Right lobe of liver (tissue), 6 donors: ENCODE measurements at places on chromosomes 13 and 19. TPM values are rescaled to one million over a fixed set of nuclear protein-coding genes. Genes with fewer than 3 reads are reported as not detected.

DNA sequence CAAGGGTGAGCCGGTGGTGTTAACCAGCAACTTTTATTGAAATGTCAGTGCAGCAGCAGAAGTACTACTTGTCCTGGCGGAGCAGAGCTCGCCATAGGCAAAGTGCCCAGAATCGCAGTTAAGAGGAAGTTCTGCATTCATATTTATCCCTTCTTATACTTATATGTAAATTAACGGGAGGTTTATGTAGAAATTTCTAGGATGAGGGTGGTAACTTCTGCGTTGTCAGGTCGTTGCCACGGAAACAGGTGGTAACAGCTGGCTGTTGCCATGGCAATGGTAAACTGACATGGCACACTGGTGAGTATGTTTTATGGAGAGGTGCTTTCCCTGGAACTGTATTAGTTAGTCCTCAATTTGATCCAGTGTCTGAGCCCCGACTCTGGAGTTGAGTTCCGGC is 2494.9 kb upstream of the PCDH20 start:
- H3K27me3 ChIP-seq = no peaks in the 10 kb centered on the region
- DNase-seq = no peak
- no peaks in the 10 kb centered on the region for H3K4me1 ChIP-seq
- no peaks in the 10 kb centered on the region for H3K36me3 ChIP-seq
- no peak overlapping the region for H3K4me3 ChIP-seq

DNA sequence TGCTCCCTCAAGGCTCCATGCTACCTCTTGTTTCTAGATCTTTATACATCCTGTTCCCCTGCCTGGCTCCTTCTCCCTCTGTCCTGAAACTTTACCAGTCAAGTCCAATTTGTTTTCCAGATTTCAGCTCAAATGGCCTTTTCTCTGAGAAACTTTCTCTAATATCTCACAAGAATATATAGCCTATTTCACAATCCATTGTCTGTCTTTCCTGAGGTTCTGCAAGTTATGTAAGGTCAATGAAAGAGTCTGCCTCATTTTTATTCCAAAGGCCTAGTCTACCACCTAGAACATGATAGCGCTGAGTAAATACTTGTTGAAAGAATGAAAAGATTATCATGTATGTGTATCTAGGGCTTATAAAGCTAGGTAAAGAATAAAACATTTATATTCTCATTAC is 348.8 kb downstream of the SPRY2 start:
- no peaks in the 10 kb centered on the region for H3K4me1 ChIP-seq
- DNase-seq = no peak
- no peak overlapping the region for H3K4me3 ChIP-seq
- no peaks in the 10 kb centered on the region for H3K27me3 ChIP-seq

DNA sequence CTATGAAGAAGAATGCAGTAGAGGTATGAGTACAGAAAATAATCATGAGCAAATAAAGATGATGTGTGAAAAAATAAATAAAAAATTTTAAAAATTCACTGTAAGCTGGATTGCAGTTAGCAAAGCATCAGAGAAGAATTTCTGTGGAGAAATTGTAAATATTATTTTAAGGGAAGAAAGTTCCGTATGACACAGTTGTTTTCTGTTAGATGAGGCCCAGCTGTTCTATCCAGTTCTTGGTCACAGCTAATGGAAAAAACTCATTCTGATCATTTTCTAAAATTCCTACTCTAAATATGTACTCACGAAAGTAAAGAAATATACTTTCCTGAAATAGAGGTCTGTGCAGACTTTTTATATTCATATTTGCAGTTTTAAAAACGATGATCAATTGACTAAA is 578.8 kb downstream of the DCT start:
- DNase-seq = no peak
- no peak overlapping the region for H3K27ac ChIP-seq
- no peaks in the 10 kb centered on the region for H3K27me3 ChIP-seq
- no peak overlapping the region for H3K4me3 ChIP-seq
- no peaks in the 10 kb centered on the region for H3K36me3 ChIP-seq

The PCDH20 gene
- total RNA-seq = 0.62 TPM

The SBK3 gene
- total RNA-seq = not detected

The LRRC63 gene
- total RNA-seq = not detected
